ENCODE measurements at places on chromosomes 3 and 15.

DNA sequence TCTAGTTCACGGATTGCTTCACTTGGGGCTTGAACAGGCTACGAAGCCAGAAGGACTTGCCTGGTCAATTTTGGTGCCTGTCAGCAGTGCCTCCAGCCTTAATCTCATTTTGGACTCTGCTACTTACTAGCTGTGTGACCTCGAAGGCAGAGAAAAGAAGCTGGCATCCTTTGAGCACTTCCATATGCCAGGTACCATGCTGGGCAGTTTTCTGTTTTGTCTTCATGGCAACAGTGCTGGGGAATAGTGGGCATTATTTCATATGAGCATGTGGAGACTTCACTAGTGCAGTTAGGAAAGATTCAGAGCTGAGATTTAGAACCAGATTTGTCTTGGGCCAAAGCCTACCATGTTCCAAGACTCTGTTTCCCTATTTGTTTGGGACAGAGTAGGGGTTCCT lies 92.2 kb downstream of the LRTM1 start:
- DNase-seq: no peak

DNA sequence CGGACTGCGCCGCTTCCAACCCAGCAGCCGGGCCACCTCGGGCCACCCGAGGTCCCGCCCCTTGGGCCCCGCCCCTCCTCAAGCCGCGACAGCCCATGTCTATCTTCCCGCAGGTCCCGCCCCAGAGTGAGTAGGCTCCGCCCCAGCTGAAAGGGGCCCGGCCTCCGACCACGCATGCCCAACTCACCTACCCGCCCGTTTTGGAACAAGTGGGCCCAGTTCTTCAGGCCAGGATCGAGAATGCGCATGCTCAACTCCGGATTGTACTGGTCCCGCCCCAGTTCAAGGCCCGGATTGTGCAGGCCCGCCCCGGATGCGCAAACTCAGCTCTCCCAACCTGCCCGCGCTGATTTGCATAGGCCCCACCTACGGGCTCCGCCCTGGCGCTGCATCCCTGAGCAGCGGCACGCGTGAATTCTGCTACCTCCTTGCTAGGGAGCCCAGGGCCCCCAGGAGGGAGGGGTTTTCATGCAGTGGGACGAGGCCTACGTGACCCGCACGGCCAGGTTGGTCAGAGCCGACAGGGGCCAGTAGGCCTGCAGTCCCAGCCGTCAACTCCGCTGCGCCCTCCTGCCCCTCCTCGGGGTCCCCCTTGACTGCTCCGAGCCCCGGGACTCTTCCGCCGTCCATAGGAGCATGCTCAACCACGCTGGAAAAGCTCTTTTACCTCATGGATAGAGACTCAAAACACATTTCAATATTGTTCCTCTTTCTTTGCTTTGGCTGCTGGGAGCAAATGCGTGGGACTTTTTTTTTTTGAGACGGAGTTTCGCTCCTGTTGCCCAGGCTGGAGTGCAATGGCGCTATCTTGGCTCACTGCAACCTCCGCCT lies at the start of gene PFKFB4:
Gene PFKFB4 (minus strand): TSS at position 8 of the 831 bp plus-strand sequence. CDS start 26 bp downstream, outside the sequence.
- peak; percentile 99 for DNase-seq

GRCh38 chr3:114645392-114645791 lies 351.6 kb downstream of the TIGIT start:
- DNase-seq: no peak

GRCh38 chr3:16510620-16511319 lies 2.7 kb downstream of the RFTN1 start:
- no peak for DNase-seq

GRCh38 chr3:134463676-134464063 lies 22.1 kb downstream of the ANAPC13 start:
- no peak for DNase-seq

- no peak for DNase-seq
Observed at GRCh38 chr15:69719527-69720240, 267.1 kb downstream of the RPLP1 start.

GRCh38 chr3:53170325-53171063 lies 9.5 kb downstream of the PRKCD start:
- no peak for DNase-seq

GRCh38 chr15:60138397-60138968 lies 134.4 kb downstream of the FOXB1 start:
- no peak for DNase-seq

DNA sequence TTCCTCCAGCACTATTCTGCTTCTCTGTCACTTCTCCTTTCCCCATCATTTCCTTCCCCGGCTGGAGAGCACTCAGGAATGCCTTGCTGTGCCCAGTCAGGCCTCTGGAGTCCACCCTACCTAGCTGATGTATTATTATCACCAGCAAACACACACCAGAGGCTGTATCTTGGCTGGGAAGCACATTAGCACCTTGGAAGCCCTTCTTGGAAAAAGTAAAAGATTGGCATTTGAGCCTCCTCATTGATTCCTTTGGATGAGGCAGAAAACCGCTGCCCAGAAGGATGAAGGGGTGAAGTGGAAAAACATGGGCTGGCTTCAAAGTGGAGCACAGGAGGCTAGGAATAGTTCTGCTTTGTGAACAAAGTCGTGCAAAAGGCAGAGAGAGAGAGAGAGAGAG lies 244.3 kb downstream of the RPLP1 start:
- no peak for DNase-seq

DNA sequence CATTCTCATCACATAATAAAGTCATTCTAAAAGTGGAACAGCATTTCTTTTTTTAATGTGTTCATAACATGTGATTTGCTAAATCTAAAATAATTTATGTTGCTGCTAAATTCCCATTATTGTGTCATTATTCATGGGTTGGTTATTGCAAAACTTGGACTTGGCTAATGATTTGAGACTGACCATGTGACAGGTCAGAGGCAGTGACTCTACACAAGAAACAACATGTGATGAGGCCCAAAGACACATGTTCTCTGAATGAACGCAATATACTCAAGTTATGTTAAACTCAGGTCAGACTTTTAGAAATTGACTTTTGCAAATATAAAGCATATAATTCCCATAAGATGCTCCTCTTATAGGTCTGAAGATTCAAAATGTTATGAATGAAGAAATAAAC lies 566.1 kb downstream of the TBL1XR1 start:
- no peak for DNase-seq

DNA sequence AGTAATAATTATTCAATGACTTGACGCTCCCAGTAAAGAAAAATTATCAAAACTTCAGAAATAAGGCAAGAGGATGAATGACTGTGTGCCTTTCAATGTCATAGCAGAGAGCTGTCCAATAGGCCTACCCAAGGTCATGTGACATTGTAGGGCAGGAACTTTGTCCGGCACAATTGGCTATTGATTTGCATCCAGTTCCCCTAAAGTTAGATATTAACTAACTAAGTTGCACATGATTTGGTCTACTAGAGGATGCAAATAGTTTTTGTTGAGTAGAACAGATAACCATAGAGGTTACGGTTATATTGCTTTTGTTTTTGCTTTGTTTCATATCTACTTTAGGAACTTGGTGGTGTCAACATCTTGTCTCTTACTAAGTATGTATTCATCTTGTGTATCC lies 127.9 kb upstream of the PFN2 start:
- DNase-seq: no peak
